RKO (cell line): ENCODE measurements at places on chromosomes 13 and 19.

- no peak for DNase-seq
Measured at GRCh38 chr19:4018140-4018613, 10.6 kb downstream of the PIAS4 start.

GRCh38 chr19:45306518-45307027, 16.1 kb downstream of the CKM start:
- no peak for DNase-seq

- no peak for DNase-seq
Measured at GRCh38 chr19:18931316-18932162, 9.5 kb downstream of the HOMER3 start.

GRCh38 chr19:23071147-23071511, 45.7 kb upstream of the ZNF730 start:
- no peak for DNase-seq

- no peak for DNase-seq
Measured at GRCh38 chr19:45591004-45591637, 6.5 kb upstream of the OPA3 start.

DNA sequence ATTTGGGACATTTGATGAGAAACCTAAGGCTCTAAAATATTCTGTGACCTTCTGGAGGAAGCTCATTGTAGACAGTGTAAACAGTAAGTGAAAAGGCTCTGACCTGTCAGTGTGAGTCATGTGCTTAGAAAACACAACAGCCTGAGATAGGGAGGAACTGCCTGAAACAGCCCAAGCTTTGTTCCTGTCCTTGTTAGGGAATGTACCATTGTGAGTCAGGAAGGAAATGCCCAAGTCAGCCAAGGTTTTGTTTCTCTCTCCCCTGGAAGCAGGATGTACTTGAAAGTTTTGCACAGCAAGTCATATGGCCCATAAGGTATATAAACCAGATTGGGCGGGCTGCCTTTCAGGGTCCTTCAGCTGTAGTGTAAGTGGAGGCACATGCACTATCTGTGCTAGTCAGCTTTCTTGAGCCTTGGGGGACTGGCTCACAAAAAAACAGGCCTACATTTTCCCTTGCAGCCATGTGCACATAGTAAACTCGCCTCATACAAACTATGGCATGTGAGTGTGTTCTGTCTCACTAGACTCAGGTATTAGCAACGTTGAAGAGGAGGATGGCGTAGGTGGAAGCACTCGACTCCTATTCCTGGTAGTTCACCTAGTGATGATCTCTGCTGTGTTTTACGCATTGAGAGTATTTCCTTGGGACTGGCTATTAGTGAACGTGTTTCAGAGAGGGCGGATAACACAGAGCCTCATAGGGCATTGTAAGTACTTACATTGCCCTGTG, 141.2 kb upstream of the KLHL1 start:
- peak; percentile 85 for DNase-seq

DNA sequence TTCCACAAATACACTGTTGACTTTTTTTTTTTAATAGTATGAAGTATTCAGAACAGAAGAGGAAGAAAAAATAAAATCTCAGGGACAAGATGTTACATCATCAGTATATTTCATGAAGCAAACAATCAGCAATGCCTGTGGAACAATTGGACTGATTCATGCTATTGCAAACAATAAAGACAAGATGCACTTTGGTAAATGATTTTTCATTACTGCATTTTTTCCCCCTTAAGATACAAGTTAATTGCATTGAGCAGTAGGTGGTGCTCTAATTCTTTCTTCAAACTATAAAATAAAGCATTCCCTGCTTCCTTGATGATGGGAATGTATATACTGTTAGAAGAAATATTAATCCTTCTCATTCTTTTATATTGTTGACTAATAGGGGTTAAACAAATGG, 17.1 kb downstream of the UCHL3 start:
- DNase-seq: peak; percentile 63

- no peak for DNase-seq
Measured at GRCh38 chr13:48648446-48648845, 5.3 kb upstream of the CYSLTR2 start.

DNA sequence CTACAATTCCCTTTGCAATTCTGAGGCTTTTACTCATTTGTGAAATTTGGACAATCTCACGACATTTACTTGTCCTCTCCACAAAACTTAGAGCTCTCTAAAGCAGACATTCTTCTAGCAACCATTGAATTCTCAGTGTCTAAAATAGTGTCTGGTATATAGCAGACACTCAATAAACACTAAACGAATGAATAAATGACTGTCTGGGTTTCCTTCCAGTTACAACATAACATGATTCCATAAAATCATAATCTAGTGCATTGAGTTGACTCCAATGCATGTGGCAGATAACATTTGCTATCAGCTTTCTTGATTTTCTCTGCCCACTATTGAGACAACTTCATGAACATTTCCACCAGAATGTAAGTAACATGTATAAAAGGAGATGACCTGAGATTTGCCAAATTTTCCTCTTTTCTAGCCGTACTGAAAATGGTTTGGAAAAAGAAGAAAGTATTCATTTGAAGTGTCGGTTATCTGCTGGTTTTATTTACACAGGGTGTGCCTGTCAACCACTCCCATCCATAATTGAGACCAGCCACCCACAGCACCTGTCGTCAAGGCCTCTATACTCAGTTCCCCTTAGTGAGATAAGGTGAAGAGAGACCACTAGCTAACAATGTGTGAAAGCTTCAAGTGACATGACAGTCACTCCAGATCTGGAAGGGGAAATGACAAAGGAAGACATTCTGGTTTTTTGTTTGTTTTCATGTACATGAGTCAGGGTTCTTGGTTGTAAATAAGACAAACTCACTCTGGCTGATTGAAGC, 4.8 kb upstream of the SERP2 start:
- no peak for DNase-seq

- no peak for DNase-seq
Measured at GRCh38 chr19:50551034-50551714, 17.1 kb downstream of the LRRC4B start.

DNA sequence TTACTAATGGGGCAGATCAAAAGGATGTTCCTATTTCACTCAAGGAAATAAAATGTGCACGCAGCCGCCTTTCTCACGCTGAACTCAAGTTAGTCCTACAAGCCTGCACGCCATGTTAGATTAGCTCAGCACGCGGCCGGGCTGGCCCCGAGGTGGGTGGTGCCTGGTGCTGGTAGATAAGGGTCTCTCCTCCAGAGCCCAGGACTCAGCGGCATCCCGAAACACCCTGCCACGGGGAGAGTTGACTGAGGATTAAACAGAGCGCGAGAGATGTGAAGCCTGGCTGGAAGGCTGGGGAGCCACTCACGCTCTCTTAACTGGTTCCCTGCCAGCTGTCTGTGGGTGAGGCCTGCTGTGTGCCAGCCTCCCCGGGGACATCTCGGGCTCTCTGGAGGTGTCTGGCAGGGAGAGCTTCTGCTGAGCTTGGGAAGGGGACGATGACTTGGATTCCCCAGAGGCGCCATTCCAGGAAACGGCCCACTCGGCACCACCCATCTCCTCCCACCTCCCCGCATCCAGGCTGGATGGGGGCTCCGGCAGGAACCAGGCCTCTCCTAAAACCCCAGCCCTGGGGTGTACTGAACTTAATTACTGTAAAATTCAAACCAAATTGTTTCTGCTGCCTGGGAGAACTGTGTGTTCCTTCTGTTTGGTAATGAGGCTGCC, 122.2 kb downstream of the KDM4B start:
- DNase-seq: no peak

GRCh38 chr19:1132552-1133383, 29.0 kb downstream of the GPX4 start:
- DNase-seq: peak; percentile 51

DNA sequence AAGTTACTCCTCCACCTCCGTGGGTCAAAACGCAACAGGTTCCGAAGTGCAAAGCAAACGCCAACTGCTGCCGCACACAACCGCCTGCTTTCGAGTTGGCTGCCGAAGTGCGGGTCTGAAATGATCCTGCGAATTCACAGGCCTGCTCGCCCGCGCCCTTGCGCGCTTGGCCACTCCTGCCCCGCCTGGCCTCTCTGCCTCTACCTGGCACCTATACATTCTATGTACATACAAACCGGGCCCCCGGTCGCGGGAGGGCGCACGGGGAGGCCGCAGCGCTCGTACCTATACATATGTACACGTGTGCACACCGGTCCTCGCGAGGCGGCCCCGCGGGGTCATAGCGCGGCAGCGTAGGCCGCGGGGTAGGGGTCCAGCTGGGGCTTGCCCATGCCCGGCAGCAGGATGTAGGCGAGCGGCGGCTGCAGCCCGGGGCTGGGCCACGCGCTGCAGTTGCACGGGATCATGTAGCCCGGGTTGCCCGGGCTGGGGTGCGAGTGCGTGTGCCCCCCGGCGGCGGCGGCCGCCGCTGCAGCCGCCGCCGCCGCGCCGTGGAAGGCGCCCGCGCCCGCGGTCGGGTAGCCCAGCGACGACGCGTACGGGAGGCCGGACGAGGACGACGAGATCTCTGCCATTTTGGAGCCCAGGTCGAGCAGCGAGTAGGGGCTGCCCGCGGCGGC, 1.3 kb downstream of the SOX21 start:
- DNase-seq: no peak

DNA sequence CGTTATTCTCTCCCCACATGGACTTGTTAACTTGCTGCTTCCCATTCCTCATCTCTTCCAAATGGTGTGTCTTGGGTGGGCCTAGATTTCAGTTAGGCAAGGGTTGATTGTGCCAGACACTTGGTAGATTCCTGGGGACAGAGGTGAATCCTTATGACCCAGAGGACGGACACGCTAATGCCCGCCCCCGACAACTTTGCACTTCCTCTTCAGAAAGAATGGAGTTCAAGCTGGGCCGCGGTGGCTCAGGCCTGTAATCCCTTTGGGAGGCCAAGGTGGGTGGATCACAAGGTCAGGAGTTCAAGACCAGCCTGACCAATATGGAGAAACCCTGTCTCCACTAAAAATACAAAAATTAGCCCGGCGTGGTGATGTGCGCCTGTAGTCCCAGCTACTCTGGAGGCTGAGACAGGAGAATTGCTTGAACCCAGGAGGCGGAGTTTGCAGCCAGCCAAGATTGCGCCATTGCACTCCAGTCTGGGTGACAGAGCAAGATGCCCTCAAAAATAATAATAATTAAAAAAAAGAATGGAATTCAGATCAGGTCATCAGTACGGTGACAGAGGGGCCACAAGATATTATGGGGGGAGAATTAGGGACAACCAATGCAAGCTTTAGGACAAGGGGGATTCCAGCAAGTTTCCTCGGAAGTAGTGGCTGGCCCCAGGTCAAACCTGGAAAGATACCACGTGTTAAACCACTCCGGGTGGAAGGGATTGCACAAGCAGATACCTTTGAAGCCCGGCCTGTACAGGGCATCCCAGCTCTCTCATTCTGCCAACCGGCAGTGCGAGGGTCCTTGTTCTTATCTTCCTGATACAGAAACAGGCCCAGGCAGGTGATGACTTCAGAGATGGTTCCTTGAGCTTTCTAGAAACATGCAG, 2.7 kb downstream of the MYO9B start:
- DNase-seq: no peak
